ENCODE measurements at places on chromosomes 11 and 22. TPM values are rescaled to one million over a fixed set of nuclear protein-coding genes. Genes with fewer than 3 reads are reported as not detected.

GRCh38 chr11:37320921-37321320 is 722.9 kb upstream of the RAG2 start:
- H3K4me1 ChIP-seq, result peaks cover 39% of the 10 kb centered on the region
- H3K27ac ChIP-seq, result peak overlapping the region; percentile 75
- H3K4me3 ChIP-seq, result no peak overlapping the region
- peak; percentile 36 for DNase-seq
- H3K36me3 ChIP-seq, result no peaks in the 10 kb centered on the region

GRCh38 chr11:47593492-47593933 is 698 bp downstream of the C1QTNF4 start:
- H3K27ac ChIP-seq, result no peak overlapping the region
- peaks cover 50% of the 10 kb centered on the region for H3K27me3 ChIP-seq
- H3K36me3 ChIP-seq, result no peaks in the 10 kb centered on the region
- no peak for DNase-seq
- H3K4me1 ChIP-seq, result no peaks in the 10 kb centered on the region

DNA sequence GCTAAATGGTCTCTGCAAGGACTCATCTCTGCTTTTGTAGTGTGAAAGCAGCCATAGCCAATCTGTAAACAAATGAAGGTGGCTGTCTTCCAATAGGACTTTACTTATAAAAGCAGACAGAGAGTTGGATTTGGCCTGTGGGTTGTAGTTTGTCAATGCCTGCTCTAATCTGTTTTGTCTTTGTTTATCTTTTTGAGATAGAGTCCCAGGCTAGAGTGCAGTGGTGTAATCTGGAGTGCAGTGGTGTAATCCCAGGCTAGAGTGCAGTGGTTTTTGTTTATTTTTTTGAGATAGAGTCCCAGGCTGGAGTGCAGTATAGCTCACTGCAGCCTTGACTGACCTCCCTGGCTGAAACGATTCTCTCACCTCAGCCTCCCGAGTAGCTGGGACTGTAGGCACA is 8.6 kb downstream of the PPP6R3 start:
- H3K27me3 ChIP-seq, result no peaks in the 10 kb centered on the region
- peaks cover 11% of the 10 kb centered on the region for H3K36me3 ChIP-seq
- H3K27ac ChIP-seq, result no peak overlapping the region
- no peak for DNase-seq

DNA sequence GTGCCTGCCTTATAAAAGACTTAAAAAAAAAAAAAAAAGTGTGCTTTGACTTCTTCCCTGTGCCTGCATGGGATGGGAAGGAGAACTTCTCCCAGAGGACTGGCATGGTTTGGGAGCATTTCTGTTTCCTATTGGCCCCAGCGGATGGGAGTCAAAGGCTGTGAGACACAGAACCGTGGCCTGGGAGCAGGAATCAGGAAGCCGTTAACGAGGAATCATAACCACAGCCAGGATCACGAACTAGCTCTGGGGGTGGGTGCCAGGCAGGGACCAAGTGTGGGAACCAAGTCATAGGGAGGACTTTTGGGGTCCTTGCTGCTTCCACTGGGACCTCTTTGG is 526 bp downstream of the C1QTNF6 start:
- H3K4me3 ChIP-seq, result peak overlapping the region; percentile 67
- H3K4me1 ChIP-seq, result peaks cover 56% of the 10 kb centered on the region
- H3K36me3 ChIP-seq, result peaks cover 14% of the 10 kb centered on the region
- H3K27ac ChIP-seq, result peak overlapping the region; percentile 95
- DNase-seq, result no peak

DNA sequence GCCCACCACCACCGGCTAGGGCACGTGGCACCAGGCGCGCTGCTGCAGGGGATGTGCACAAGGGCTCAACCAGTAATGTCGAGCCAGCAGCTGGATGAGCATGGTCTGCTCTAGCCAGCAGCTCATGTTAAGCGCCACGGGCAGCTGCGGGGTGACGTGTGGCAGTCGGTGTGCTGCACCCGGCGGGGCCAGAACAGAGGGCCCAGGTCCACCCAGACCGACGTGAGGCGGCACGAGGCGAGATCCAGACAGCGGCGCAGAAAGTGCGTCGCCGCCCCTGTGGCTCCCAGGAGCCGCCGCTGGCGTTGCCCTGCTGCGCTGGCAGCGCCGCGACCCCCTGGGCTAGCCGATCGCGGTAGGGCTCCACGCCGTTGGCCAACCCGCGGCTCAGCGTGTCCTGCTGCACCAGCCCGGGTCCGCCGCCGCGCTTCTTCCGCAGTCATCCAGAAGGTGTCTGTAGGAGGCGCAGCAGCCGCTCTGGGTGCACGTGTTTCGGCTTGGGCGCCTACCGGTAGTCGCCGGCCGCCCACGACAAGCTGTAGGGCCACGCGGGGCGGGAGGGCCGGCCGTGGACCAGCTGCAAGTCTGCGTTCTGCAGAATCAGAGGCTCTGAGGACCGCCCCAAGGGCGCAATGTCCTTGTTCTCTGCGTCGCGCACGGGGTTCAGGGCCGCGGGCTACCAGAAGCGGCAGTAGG is 4.6 kb upstream of the GALR3 start:
- H3K4me1 ChIP-seq, result peaks cover 9% of the 10 kb centered on the region
- no peaks in the 10 kb centered on the region for H3K27me3 ChIP-seq

DNA sequence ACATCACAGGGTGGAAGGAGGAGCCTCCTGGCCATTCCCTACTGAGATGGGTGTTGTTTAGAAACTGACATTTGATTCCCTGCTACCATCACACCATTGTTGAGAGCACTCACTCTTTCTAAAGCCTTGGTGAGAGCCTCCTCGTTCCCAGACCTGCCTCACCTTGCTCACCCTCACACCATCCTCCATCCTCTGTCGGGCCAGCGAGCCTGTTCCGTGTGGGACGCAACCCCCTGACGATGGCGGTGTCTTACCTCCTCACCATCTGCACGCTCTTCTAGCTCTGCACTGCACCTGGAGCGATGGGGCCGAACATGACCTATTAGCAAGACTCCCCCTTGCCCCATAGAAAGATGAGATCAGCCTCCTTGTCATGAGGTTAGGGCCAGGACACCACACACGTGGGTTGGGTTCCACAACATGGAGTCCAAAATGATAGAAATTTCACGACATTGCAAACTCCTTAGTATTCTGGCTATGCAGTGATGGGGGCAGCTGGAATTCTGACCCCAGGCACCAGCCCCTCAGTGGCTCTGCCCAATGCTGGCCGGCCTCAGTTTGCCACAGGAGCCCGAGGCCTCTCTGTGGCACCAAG is 1017.9 kb downstream of the TBC1D22A start:
- no peaks in the 10 kb centered on the region for H3K36me3 ChIP-seq
- no peaks in the 10 kb centered on the region for H3K4me1 ChIP-seq
- H3K27me3 ChIP-seq, result no peaks in the 10 kb centered on the region
- H3K27ac ChIP-seq, result no peak overlapping the region

GRCh38 chr22:42972649-42973535 is 42.1 kb downstream of the PACSIN2 start:
- no peaks in the 10 kb centered on the region for H3K27me3 ChIP-seq
- peaks cover 58% of the 10 kb centered on the region for H3K36me3 ChIP-seq
- no peak overlapping the region for H3K4me3 ChIP-seq

GRCh38 chr11:26551186-26551801 is 20.8 kb downstream of the MUC15 start:
- H3K27ac ChIP-seq, result no peak overlapping the region
- no peaks in the 10 kb centered on the region for H3K27me3 ChIP-seq
- no peaks in the 10 kb centered on the region for H3K36me3 ChIP-seq

DNA sequence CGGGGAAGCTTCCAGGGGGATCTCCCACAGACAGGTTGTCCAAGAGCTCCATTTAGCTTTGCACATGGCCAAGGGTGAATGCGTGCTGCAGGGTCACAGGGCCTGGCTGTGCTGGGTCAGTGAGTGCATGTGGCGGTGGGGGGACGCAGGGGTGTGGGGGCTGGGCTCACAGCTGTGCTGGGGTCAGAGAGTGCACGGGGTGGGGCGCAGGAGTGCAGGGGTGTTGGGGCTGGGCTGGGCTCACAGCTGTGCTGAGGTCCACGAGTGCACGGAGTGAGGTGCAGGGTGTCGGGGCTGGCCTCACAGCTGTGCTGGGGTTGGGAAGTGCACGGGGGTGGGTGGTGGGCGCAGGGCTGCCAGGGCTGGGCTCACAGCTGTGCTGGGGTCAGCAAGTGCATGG is 557.7 kb downstream of the BRD1 start:
- H3K27me3 ChIP-seq, result no peaks in the 10 kb centered on the region
- H3K4me1 ChIP-seq, result no peaks in the 10 kb centered on the region
- no peak for DNase-seq

The RIMBP3C gene
- not detected for total RNA-seq

Measured in Calu3 (cell line).